BE2C (cell line): ENCODE measurements at places on chromosomes 12 and 14.

- no peak for DNase-seq
Observed at GRCh38 chr12:123076604-123077297, 74.1 kb downstream of the PITPNM2 start.

DNA sequence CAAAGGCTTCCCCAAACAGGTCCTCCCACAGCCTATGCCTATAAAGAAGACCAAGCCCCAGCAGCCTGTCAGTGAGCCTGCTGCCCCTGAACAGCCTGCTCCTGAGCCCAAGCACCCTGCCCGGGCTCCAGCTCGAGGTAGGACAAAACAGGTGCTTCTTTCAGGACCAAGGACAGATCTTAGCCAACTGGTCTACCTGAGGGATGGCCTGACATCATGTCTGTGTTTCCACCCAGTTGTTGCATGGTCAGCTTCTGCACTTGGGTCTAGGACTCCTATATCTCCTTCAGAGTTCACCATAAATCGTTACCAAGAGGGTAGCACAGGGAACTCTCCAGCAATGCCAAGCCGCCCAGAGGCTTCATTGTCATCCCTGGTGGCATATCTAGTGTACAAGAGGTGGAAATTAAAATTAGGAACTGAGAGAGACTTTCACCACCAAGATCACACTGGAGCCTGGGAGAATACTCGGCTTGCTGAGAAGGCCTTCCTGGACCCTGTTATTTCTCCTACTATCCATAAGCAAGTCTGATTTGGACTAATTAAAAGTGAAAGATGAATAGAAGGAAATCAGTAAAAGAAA lies 38.2 kb upstream of the OAS1 start:
- no peak for DNase-seq

DNA sequence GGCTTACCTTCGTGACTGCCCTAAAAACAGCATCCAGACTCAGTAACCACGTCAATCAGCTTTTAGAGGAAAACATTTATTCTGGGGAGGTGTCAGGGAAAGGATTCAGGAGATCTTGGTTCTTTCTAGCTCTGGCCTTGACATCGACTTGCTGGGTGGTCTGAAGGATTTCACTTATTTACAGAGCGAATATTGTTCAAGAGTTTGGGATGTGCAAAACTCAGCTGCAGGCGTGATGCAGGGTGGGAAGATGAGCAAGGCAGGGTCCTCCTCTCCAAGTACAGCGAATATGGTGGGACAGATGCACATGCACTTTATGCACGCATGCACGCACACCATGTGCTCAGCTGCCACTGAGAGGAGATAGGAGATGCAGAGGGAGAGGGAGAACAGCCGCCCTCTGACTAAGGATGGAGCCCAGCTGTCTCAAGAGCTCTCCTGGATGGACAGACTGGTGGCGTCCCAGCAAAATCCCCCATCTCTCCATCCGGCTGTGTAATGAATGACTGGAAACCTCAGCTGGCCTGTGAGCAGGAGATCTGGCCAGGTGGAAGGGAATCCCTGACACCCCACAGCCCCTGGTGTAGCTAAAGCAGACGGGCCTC lies 24.4 kb upstream of the BDKRB1 start:
- DNase-seq: no peak

DNA sequence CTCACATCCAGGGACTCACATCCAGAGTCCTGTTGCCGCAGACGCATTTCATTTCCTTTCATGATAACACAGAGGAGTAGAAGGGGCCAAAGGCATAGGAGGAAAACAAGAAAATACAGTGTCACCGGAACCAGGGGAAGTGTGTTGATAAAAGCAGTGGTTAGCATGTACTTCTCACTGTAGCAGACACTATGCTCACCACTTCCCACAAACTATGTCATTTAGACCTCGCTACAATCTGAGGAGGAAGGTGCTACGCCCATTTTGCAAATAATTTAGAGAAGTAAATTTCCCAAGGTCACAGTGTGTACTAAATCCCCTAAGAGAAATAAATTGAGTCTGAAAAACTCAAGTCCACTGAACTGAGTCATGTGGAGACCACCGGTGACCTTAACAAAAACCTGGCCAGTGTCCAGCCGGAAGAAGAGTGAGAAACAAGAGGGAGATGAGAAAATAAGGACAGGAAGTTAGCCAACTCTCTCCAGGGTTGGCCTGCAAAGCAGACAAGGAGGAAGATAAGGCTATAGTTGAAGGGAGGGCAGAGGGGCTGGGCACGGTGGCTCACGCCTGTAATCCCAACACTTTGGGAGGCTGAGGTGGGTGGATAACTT lies 25.8 kb upstream of the TMCC3 start:
- DNase-seq: no peak

DNA sequence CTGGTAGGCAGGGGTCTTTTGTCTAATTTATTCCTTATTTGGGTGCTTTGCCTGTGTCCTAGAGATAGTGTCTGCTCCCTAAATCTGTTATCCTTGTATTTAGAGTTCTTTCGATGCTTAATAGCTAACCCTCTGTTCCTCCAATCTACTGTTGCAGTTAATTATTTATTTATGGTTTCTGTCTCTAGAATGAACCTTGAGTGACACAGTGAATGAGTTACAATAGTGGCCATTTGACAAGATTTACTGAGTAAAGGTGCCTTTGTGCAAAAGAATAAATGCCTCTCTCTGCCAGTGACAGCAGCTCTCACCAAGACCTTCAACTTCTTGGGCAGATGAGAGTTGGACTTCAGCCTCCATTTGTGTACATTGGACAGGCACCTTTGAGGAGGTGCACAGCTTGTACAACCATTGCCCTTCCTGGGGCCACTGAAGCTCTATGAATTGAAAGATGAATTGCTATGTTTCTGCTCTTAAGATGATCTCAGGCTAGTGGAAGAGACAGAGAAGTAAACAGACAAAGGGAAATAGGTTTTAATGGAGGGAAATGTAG lies 165.9 kb downstream of the DERA start:
- DNase-seq: no peak

DNA sequence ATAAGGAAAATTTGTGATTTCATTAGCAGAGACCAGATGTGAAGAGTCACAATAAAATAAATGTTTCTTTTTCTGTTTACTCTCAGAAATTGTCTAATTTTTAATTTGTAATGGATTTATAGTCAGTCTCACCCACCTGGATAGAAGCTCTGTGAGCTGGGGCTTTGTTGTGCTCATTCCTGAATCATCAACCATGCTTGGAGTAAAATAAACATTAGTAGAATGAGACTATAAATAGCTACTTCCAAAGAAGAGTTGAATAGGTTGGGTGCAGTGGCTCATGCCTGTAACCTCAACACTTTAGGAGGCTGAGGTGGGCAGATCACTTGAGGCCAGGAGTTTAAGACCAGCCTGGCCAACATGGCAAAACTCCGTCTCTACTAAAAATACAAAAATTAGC lies 185.3 kb upstream of the FBXO33 start:
- DNase-seq: no peak

- no peak for DNase-seq
Observed at GRCh38 chr12:41045509-41045908, 142.6 kb upstream of the PDZRN4 start.

- no peak for DNase-seq
Observed at GRCh38 chr12:129605666-129606065, 298.2 kb downstream of the TMEM132D start.

GRCh38 chr12:20369305-20370013 lies 1.1 kb downstream of the PDE3A start:
- peak; percentile 63 for DNase-seq

GRCh38 chr14:54188064-54188666 lies 208.6 kb upstream of the CDKN3 start:
- peak; percentile 42 for DNase-seq

DNA sequence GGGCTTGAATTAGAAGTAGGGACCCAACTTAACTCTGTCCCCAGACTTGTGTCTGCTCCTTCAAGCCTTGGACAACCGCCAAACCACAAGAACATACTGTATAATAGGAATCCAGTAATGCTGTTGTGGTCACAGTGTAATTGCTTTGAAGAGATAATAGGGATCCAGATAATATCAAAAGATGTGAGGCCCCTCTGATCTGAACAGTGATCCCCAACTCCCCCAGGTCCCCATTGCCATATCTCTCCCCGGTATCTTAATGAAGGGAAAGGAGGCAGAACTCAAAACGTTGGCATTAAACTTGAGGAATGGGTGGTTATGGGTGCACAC lies 8.5 kb upstream of the PLEKHH1 start:
- no peak for DNase-seq
